Renal cortical epithelial cell (primary cell): ENCODE measurements at places on chromosomes 16 and 17. TPM values are rescaled to one million over a fixed set of nuclear protein-coding genes. Genes with fewer than 3 reads are reported as not detected.

DNA sequence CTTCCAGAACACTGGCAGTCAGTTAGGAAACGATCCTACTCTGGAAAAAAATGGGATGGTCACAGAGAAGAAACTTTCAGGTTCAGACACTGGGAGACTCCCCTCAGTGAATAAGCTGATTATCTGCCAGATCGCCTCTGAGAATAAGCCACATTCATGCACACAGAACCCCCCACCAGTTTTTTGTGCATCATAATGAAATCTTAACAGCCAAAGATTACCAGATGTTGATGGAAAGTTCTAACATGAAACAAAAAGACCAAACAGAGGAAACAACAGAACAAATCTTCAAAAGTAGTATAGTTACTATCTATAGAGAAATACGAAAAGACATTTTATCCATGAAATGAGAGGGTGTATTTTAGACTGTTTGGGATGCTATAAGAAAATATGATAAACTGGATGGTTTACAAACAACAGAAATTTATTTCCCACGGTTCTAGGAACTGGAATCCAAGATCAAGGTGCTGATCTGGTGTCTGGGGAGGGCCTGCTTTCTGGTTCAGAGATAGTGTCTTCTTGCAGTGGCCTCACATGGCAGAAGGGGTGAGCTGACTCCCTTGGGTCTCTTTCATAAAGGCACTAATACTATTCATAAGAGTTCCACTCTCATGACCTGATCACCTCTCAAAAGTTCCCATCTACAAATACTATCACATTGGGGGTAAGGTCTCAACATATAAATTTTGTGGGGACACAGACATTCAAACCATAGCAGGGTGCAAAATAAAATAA lies 8.0 kb upstream of the AMZ2 start:
- no peak for DNase-seq

DNA sequence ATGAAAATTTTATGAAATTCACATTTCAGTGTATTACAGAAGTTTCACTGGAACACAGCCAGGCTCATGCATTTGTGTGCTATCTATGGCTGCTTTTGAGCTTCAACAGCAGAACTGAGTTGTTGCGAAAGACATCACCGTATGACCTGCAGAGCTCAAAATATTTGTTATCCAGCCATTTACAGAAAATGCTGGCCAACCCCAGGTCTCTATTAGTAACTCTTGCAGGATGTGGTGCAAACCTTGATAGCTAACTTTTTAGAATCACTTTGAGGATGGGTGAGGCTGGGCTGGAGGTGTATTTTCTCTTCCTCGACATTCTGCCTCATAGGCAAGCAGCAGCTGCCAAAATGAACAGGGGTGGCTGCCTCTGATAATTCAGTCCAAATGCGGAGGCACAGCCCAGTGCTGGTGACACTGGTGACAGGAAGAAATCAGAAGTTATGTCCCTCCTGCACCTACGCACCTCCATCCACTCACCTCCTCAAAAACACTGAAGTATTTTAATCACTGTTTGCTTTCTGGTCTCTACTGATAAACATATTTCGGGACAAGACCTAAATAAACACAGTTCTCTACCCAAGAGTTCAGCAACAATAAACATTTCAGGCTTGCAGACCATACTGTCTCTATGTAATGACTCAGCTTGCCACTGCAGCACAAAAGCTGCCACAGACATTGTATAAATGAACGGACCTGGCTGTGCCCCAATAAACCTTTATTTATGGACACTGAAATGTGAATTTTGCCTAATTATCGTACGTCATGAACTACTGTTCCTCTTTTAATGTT lies 28.5 kb downstream of the ARHGAP17 start:
- DNase-seq, result peak; percentile 56

GRCh38 chr17:79315358-79316105 lies 240.9 kb downstream of the ENGASE start:
- DNase-seq, result no peak

Gene ADAM11
- under 0.01 and 0.20 TPM in 2 replicates for total RNA-seq

Gene ITGB4
- total RNA-seq, result 76.9 and 82.5 TPM in 2 replicates

Gene GPR139
- not detected in 2 replicates for total RNA-seq

- peak; percentile 18 for DNase-seq
Observed at GRCh38 chr16:82091241-82091640, 56.2 kb downstream of the HSD17B2 start.

- no peak for DNase-seq
Observed at GRCh38 chr17:57626520-57627210, 118.4 kb downstream of the CCDC182 start.

DNA sequence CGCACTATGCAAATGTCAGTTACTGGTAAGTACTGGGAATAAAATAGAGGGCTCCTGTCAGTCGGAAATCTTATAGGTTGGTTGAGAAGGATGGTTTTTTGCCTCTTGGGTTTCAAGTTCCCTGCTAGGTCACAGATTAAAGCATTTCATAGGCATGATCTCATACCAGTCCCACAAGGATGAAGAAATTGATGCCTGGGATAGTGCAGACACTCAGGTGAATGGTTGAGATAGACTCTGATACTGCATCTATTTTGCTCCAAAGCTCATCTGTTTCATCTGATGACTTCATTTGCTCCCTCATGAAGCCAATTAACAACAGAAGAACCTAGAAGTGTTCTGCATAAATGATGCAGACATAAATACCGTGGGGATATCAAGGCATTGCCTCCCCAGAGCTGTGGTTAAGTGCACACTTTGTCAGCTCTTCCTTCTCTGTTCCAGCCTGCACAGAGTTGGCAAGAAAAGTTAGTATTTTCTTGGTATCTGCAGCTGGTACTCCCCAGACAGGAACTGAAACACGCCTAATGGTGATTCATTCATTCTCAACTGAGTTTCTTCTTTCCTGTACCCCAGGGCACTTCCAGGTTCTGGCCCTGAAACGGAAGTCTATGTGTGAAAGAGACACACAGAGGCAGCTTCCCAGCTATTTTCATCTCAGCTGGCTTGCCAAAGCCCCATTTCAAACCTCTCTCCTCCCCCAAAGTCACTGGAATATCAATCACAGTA lies 418.3 kb upstream of the SALL1 start:
- DNase-seq, result peak; percentile 53

GRCh38 chr16:82470620-82471152 lies 156.1 kb upstream of the CDH13 start:
- peak; percentile 16 for DNase-seq

Gene SMPD3
- under 0.01 TPM in 1 of 2 replicates, not detected in the other for total RNA-seq

- DNase-seq, result peak; percentile 70
Observed at GRCh38 chr17:37674511-37674910, 31.3 kb upstream of the DDX52 start.

- no peak for DNase-seq
Observed at GRCh38 chr16:65392806-65393565, 271.1 kb upstream of the CDH11 start.

Gene CACNG3
- not detected in 2 replicates for total RNA-seq

DNA sequence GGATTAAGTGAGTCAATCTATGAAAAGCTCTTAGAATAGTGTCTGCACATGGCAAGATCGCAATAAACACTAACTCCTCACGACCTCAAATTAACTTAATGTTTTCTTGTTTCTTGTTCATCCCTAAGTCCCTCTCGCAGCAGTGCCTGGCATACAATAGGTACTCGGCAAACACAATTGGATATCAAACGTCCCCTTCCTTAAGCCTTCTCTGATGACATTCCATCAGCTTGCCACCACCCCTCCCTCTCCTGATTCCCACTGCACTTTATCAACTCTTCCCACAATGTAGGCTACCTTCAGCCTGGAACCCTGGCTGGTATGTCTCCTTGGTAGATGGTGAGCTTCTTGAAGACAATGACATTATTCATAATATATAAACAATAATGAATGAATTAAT lies 33.3 kb downstream of the CCDC42 start:
- DNase-seq, result no peak

GRCh38 chr17:10087355-10087754 lies 111.1 kb downstream of the GAS7 start:
- DNase-seq, result no peak

Gene KRT31
- not detected in 2 replicates for total RNA-seq

Gene WFDC1
- total RNA-seq, result 0.05 TPM in 1 of 2 replicates, not detected in the other

Gene MPP2
- 1.7 and 3.6 TPM in 2 replicates for total RNA-seq

DNA sequence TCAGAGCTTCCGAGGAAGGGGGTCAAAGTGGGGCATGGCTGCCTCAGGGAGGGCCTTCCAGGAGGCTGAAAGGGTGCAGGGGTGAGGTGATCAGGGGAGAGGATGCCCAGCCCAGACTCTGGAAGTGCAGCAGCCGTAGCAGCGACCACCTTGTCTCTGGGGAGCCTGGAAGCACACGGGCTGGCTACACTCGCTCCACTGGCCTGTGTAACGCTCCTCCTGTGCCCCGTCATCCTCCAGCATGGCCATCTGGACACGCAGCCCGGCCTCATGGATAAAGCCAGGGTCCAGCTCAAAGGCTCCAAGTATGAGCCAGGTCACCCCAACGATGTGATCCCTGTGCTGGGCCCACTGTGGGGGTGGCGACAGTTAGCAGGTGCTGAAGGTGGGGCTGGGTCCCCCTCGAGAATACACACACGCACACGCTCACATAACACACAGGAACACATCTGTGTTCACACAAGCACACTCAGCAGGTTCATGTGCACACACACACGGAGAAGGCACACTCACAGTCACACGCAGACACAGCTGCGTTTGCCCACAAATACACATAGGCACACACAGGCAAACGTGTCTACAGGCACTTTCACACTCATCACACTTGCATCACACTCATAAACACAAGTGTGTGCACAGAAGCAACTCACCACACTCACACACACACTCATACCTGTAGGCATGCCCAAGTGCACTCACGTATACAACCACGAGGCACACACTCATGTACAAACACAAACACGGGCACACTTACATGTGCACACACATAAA lies 19.3 kb downstream of the POLR3K start:
- no peak for DNase-seq

DNA sequence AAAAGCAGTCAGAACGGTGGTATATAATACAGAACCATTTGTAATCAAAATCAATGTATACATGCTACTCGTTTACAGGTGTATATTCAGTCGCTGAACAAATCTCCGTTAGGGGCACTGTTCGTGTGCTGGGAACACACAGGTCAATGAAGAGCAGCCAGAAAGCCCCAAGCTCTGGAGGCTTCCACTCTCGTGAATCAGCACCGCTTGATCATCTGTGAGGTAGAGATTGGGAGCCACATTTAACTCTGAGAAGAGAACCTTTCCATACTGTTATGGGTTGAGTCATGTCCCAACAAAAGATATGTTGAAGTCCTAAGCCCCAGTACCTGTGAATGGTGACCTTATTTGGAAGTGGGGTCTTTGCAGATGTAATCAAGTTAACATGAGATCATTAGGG lies 5.4 kb upstream of the CYTH1 start:
- no peak for DNase-seq

DNA sequence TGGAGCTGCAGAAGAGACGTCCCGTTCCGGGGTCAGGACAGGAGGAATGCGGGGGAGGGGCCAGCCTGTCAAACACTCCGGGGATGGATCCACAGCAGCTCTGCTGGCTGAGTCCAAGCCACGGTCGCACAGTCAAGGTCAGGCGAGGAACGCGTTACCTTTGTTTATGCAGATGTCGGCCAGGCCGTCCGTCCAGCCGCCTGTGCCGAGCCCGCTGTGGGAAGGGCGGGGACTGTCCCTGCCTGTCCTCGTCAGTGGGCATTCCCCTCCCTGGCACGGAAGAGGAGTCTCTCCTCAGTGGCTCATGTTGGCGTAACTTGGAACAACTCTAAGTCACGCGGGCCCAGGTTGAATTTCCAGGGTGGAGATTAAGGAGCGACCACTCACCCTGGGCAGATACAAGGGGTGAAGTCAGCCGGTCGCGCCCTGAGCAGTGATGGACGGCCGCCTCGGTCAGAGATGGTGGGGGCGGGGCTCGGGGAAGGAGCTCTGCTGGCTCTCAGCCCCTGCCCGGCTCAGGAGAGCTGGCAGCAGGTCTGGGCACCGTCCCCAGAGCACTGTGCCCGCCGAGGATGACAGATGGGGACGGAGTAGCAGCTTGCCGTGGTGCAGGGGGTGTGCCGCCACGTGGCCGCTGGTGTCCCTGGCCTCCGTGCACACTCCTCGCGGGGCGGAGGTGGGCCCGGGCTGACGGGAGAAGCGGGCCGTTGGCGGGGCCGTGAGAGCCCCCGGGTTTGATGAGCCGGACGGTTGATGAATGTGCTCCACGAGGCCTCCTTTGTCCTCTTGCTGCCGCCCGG lies 7.3 kb downstream of the CACNA1H start:
- DNase-seq, result peak; percentile 43

Gene HSD17B1
- total RNA-seq, result 0.30 and 0.69 TPM in 2 replicates

Gene KRTAP2-2
- total RNA-seq, result 0.15 TPM in 1 of 2 replicates, not detected in the other

- DNase-seq, result no peak
Observed at GRCh38 chr16:58501242-58502131, 1.5 kb downstream of the NDRG4 start.

DNA sequence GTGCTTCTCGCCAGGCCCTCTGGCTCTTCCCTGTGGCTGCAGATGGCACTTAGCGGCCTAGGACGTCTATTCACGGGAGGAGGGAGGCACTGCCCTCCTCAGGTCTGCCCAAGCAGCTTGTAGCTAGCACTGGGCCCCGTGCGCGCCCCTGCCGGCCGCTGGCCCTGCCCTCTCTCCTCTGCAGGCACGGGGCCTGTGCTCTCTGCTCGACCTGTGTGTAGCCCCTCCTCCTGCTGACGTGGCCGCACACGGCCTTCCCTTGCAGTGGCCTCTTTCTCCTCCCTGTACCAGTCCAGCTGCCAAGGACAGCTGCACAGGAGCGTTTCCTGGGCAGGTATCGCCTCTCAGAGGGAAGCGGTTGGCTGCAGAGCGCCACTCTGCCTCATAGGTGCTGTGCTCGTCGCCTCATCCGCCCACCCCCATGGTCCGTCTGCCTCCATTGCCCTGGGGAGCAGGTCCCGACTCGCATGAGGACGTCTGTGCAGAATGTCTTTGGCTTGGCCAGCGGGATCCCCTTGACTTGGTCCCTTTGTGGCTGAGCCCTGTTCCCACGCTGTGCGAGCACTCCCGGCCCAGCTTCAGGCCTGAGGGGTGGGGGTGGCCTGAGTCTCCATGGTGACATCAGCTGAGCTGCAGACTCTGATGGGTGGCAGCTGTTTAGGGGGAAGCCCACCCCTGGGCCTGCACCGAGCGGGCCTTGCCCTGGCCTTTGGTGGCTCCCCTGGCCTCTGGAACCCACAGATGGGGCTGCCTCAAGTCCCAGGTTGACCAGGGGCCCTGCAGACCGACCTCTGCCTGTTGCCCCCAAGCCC lies 34.6 kb downstream of the TSC2 start:
- DNase-seq, result peak; percentile 7

Gene TERB1
- total RNA-seq, result 0.15 and 0.35 TPM in 2 replicates

GRCh38 chr16:23164736-23165135 lies 15.5 kb upstream of the USP31 start:
- DNase-seq, result no peak

- DNase-seq, result no peak
Observed at GRCh38 chr17:80453126-80453997, 23.0 kb downstream of the NPTX1 start.

Gene SLC16A6
- total RNA-seq, result 0.05 TPM in 1 of 2 replicates, not detected in the other

- DNase-seq, result peak; percentile 53
Observed at GRCh38 chr16:31451681-31452351, 7.5 kb upstream of the ARMC5 start.

DNA sequence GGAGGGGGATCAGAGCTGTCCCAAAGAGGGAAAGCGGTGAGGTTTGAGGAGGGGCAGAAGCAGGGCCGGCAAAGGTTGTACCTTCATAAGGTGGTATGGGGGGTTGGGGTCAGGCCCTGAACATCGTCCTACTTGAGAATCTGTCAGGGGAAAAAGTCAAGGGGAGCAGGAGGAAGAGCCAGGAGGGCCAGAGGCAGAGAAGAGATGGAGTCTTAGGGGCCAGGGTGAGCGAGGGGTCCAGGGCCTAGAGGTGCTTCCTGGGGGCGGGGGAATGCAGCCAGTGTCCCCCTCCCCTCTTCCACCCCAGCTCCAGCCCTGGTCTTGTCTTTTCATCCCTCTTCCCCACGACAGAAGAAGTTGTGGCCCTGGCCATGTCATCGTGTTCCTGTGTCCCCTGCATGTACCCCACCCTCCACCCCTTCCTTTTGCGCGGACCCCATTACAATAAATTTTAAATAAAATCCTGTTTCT lies 1.3 kb upstream of the PRRT2 start:
- DNase-seq, result no peak
